ENCODE measurements at places on chromosomes 13 and 19.

DNA sequence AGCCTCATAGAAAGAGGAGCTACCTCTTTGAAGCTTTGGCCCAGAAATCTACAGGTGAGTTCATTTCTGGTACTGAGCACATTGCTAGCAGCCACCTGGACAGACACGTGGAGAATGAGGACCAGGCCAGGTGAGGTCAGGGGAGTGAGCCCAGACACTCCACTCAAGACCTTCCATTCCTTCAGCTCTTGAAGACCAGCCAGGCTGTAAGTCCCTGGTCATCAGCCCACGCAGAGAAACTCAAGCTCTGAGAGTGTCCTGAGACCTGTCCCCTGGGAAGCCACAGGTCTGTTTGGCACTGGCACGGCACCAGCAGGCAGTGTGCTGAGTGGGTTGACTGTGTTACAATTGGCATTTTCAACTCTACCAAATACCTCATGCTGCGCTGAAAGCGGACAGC, 27.4 kb downstream of the C13orf42 start:
- no peak for DNase-seq

GRCh38 chr13:69796256-69796655, 311.4 kb upstream of the ATXN8OS start:
- DNase-seq = no peak

GRCh38 chr13:28318496-28318895, 176.4 kb downstream of the FLT1 start:
- no peak for DNase-seq

DNA sequence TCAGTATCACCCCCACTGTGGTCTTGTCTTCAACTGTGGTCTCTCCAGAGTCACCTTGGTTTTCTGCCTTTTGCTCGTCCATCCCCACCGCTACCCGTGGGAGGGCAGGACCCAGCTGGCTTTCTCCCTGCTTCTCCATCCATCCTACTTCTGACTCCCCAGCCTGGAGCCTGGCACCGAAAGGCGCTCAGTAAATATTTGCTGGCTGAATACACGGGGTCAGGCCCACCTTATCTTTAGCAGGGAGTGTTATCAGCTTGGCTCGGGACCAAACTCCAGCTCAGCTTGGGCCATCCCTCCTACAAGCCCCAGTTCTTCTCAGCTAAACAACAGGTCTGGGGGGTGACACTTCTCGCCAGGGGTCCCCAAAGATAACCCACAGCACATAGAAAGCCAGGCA, 62.0 kb upstream of the KLF2 start:
- DNase-seq = peak; percentile 29

DNA sequence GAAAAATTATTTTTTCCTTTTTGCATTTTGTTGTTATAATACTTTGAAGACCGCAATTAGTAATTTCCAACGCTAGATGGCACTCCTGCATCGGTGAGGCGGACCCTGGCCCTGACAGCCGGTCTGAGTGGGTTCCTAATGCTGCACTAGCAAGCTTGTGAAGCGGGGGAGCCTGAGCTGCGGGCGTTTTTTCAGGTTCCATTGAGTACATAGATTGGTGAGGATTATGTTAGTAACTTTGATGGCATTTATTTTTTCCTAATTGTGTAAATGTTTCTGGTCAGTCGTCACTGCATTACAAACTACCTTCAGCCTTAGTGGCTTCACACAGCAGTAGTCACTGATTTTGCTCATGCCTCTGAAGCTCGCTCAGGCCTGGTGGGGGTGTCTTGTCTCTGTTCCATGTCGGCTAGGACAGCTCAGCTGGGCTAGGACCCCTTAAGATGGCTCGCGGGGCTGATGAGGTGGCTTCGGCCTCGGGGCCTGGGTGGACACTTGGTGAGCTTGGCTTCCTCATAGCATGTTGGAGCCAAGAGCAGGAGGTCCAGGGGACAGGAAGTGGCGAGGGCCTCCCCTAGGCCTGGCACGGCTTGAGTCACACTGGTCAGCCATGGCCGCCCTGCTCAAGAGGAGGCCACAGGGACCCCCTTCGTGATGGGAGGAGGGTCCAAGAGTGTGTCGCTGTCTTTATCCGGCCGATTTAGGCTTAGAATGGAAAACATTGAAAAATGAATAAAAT, 25.0 kb downstream of the ERCC5 start:
- DNase-seq = peak; percentile 78

- peak; percentile 70 for DNase-seq
Measured at GRCh38 chr19:34430738-34431625, 2.8 kb downstream of the UBA2 start.

GRCh38 chr19:39708594-39708993, 4.3 kb downstream of the LGALS14 start:
- no peak for DNase-seq

- DNase-seq = no peak
Measured at GRCh38 chr19:12833738-12834565, 427 bp downstream of the RTBDN start.

GRCh38 chr19:52660981-52661380, 22.8 kb upstream of the ZNF83 start:
- DNase-seq = no peak

- DNase-seq = peak; percentile 96
Measured at GRCh38 chr13:37134411-37135041, 29.1 kb upstream of the CSNK1A1L start.

- no peak for DNase-seq
Measured at GRCh38 chr13:59748046-59748445, 415.7 kb downstream of the DIAPH3 start.

DNA sequence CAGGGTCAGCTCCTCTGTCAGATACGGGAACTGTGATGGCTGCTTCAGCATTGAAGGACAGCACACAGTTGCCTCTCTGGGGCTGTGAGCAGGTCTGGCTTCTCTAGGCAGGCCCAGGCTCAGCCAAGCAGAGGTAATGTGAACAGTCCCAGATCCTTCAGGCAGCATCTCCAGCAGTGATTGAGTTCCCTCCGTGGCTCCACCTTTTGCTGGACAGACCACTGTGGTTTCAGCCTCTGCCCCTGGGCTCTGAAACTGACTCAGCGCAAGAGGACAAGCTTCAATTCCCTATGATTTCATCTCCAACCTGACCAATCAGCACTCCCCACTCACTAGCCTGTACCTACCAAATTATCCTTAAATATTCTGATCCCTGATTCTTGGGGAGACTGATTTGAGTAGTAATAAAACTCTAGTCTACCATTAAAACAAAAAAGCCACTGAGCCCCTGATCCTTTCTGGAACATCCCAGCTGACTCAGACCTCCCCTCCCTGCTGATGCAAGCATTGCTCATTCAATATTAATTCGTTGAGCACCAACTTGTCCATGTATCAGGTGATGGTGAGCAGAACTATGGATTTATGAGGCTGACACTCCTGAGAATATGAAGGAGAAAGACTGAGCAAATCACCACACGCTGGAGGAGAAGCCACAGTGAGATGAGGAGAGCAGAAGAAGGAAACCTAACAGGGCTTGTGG, 16.7 kb downstream of the GSX1 start:
- no peak for DNase-seq

GRCh38 chr13:27024776-27025492, 146.7 kb downstream of the USP12 start:
- DNase-seq = no peak

DNA sequence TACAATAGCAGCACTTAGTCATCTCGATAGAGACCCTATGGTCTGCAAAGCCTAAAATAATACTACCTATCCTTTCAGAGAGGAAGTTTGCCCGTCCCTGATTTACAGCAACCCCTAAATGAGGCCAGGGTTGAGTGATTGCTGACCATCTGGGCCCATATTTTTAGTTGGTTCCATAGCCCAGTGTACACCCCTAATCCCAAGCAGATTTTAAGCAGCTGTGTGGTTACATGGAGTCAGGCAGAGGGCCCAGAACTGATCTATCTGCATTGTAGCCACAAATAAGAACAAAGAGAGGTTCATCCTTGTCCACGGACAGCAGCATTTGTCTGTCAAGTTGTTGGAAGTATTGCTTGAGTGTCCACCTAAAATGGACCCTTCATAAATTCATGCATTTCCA, 148.2 kb downstream of the DCT start:
- DNase-seq = no peak

DNA sequence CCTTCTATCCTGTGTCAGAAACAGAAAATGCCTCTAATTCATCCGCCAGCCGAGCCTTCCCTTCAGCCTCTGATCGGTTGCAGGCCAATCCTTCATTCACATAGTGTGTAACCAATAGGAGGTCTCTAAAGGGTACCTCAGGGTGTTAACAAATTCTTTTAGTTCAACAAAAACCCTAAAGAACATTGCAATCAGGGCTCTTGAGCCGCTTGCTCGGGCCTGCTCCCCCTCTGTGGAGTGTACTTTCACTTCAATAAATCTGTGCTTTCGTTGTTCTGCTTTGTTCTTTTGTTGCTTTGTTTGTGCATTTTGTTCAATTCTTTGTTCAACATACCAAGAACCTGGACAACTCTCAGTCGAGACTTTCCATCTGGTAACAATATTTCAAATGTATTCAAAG, 366.5 kb downstream of the KCTD12 start:
- DNase-seq = no peak

- DNase-seq = no peak
Measured at GRCh38 chr13:39682310-39682709, 26.8 kb downstream of the COG6 start.

- DNase-seq = no peak
Measured at GRCh38 chr13:111472083-111472482, 151.6 kb downstream of the TEX29 start.

DNA sequence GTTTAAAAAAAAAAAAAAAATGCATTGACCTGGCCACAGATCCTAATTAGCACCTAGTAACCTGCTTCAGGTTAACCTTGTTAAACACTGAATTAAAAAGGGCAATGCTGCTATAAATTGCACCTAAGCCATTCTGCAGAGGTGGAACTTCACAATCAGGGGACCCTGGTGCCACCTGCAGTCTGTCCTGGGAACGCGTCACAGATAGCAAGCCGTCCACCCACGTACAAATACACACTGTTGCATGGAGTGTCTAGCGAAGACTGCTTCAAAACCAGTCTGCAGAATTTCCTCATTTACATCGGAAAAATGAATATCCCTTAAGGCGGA, 169.3 kb downstream of the COL4A1 start:
- DNase-seq = no peak

- no peak for DNase-seq
Measured at GRCh38 chr13:106786006-106786563, 218.1 kb upstream of the ARGLU1 start.

DNA sequence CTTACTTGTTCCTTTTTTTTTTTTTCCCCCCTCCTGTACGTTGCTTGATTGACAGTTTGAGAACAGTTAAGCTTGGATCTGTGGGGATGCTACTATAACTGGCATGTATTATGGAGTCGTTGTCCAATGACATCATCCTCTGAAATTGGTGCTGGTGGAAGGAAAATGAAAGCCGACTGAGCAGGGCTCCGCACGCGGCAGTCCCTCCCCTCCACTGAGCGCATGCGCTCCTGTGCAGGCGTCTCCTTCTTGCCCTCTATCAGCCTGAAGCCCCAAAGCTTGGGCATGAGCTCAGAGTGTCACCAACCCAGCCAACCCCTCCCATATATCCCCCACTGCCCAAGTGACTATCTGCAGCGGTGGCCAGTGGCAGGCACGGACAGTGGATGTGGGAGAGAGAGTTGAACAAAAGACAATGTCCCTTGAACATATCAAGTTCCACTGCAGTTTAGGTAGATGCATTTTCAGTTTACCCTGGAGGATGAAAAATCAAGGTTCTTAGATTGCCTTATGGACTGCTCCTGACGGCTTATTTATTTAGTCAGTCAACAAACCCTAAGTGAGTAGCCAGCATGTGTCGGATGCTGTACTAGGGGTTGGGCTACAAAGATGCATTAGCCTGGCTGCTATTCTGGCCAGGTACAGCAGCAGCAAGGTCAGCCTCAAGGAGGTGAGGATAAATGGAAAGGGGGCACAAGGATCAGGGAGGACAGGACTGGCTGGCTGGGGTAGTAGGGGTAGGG, 20.8 kb downstream of the MBNL2 start:
- DNase-seq = no peak

DNA sequence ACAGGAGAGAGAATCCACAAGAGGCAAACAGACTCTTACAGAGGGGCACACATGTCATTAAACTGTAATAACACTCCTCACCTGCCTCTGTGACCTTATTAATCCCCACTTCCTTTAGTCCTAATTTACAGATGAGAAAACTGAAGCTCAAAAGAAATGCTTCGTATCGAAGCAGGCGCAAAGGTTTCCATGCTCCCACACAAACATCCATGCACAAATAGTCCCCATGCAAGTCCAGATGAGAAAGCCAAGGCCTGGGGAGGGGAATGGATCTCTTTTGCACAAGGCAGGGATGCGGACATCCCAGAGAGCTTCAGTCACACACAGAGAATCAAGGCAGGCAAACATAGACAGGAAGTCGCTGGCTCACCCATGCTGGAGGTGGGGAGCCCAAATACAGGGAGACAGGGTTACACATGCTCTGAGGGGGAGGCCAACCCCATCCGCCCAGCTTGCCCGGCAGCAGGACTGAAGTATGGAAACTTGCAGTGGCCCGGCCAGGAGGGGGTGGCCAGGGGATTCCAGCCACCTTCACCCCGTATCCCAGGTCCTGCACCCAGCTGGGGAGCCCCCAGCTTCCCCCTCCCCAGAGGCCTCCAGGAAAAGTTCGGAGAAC, 468 bp downstream of the S1PR5 start:
- DNase-seq = no peak

GRCh38 chr19:23345838-23346237, 49.4 kb downstream of the ZNF91 start:
- DNase-seq = no peak

DNA sequence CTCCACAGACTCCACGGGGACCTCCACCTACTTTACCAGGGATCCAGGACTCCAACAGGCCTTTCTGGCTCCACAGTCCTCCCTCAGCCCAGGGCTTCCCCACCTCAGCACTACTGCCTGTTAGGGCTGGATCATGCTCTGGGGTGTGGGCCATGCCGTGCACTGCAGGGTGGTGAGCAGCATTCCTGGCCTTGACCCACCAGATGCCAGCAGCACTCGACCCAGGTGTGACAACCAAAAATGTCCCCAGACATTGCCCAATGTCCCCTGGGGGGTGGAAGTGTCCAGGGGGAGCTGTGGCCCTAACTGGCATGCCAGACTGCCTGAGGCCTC, 42.0 kb downstream of the EPS15L1 start:
- DNase-seq = no peak

DNA sequence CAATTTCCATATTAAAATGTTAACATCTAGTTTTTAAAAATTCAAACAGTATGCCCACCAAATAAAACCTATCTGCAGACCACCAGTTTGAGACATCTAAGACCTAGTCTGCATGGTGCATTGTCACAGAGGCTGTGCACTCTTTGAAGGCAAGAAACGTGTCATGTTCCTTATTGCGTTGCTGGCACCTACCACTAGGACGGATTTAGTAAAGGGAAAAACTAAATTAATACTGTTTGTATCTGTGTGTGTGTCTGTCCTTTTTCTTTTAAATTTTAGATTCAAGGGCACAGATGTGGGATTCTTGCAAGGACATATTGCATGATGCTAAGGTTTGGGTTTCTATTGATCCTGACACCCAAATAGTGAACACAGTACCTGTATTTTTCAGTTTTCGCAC, 481.4 kb downstream of the UQCRFS1 start:
- DNase-seq = no peak

- no peak for DNase-seq
Measured at GRCh38 chr13:111117961-111118360, 2.9 kb downstream of the ARHGEF7 start.

- DNase-seq = peak; percentile 27
Measured at GRCh38 chr13:41004875-41005693, 14.0 kb downstream of the ELF1 start.

Measured in fibroblast of pulmonary artery (primary cell).